ENCODE measurements at places on chromosomes 5 and 9.

- no peak for DNase-seq
Measured at GRCh38 chr5:157285310-157286035, 19.6 kb downstream of the CYFIP2 start.

- DNase-seq = peak; percentile 70
Measured at GRCh38 chr9:129333617-129334104, 155.6 kb upstream of the IER5L start.

DNA sequence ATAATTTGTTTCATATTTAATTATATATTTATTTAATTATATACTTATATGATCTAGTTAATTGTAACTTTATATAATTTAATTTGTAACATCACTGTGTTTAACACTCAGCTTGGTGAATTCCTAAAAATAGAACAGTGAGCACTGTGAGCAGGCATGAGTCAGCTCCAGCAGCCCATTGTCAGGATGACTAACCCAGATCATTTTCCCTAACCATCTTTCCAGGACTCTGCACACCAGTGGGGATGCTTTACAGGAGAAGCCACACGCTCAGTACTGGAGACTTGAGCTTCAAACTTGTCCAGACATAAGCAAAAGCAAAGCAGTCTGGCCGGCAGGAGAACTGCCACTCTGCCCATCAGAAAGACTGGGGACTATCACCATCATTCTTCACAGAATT lies 446.2 kb upstream of the TRPC7 start:
- DNase-seq = peak; percentile 13

DNA sequence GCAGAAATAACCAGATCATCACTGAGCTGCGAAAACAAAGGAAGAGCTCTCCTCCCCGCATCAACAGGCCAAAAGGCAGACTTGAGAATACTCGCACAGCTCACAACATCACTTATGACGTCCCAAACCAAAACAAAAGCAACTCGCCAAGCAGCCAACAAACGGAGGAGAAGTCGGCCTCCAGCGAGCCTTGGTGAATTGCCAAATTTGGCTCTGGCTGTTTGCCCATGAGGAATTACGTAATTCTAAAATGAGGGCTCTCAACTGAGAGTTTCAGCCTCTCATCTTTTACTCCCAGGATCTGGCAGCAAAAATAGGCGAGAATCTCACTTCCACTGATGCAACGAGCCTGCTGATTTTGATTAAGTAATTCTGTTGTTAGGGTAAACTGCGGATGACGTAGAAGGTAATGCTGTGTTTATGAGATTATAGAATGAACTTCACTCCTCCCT lies 51.7 kb upstream of the SEMA6A start:
- peak; percentile 61 for DNase-seq

DNA sequence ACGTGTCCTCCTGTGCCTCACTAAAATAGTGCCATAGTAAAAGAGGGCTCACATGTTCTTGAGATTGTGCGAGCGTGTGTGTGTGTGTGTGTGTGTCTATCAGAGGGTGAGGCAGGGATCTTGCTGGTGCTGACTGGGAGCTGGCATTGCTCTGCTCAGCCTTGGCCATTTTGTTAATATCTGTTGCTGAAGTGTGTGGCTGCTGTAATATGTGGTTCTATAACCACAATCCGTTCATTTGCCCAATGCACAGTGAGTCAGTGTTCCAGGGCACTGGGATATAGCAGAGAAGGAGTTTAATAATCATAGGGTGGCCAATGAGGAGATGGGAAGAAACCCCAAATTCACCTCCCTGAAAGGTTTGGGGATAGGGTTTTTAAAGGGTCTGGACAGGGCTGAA lies 61.3 kb downstream of the RASGRF2 start:
- no peak for DNase-seq

GRCh38 chr5:20030125-20030524 lies 42.1 kb upstream of the CDH18 start:
- DNase-seq = no peak

DNA sequence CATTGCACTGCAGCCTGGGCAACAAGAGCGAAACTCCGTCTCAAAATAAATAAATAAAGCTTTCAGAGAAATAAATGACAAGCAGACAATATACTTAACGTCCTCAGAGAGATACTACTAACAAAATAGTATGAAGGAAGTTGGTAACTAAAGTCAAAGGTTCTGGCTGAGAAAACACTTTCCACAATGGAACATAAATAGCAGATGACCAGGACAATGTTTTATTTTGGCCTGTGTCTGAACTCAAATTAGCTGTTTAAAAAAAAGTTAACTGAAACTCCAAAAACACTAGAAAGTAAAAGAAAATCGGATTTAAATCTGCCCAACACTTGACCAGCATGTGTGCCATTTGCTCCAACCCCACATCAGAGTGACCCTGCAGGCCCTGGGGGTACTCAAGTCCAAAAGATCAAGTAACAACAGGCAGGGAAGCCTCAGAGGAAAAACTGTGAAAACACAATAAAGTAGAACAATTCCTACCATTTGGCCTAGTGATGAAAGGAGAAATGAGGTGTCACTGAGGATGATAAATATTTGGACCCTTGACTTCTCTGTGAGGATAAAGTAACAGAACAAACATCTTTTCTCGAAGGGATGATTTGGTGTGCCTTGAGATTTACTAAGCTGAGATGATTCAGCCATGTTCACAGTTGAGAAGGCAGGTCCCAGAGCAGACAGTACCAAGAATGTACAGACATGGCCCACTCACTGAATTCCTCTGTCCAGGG lies 47.7 kb downstream of the LHFPL2 start:
- DNase-seq = no peak

- DNase-seq = no peak
Measured at GRCh38 chr9:20464242-20464641, 158.1 kb downstream of the MLLT3 start.

DNA sequence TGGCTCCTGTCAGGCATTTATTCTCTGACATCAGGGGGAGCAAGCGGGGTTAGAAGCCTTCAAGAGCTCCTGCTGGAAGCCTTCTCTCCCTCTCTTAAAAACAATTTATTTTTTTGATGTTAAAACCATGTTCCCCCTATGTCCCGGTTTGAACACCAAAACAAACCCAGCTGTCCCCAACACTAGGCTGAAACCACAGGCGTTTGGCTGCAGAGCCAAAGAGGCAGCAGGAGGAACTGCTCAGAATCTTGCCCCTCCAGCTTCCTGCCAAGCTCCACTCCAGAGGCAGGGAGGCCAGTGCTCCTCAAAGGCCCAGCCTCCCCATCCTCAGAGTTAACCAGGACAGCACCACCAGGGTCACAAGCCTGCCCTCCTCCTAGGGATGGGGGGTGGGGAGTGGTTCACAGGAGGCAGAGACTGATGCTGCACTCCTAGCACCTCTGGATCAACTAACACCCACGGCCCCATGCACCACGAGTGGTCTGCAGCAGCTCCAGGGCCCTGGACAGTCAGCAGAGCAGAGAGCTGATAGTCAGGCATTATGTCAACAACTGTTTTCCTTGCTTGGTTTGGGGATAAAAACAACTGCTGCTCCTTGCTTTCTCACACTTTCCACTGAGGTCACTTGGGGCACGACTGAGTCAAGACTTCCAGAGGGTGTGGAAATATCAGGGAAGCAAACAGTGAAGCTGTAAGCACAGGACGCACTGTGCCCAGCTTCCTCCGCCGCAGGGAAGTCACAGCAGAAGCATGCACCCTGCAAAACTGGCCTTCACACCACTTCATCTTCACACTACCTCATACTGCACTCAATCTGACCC lies 96.5 kb upstream of the ADRA1B start:
- peak; percentile 42 for DNase-seq

DNA sequence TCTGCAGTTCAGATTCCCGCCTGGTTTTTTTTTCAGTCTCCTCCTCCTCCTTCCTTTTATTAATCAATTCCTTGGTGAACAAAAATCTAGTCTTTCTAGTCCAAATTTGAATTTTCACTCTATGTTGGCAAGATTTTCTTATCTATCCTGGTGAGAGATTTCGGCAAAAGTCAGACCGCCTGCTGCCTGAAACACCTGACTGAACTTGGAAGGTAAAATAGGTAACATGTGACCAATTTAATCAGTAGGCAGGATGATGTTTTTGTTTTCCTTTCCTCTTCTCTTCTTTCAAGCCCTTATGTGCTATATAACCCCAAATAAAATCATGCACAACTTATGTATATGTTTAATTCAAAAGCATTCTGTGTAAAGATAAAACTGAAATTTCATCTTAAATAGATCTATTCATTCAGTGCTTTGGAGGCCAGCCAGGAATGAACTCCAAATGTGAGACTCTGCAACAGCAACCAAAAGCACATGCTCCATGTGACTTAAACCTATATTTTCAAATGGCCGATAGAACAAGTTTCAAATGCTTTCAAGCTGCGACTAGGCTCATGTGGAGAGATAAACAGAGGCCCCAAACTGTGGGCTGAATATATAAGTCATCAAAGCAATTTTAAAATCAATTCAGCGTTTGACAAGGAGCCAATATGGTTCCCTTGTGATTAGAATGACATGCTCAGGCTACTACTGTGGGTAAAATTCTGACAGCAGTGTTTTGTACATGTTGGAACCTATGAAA lies 100.4 kb upstream of the SEMA6A start:
- DNase-seq = no peak

DNA sequence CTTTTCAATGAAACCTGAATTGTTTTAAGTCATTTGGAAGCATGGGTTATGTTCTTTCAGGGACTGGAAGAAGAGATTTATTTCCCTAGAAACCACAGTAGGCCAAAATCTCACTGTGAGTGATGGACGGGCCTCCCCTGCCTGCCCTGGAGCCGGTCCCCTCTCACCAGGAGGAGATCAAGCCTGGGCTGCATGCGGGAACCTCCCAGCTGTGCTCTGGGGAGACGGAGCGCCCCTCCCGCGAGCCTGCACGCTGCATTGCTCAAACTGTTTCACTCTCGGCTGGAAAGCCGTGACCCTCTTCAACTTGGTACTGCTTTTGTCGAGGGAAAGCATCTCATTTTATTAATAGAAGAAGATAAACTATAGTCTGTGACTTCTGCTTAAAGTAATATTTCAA lies 85.4 kb downstream of the IRX2 start:
- no peak for DNase-seq

GRCh38 chr9:129478961-129479630 lies 141.8 kb downstream of the C9orf50 start:
- peak; percentile 57 for DNase-seq

DNA sequence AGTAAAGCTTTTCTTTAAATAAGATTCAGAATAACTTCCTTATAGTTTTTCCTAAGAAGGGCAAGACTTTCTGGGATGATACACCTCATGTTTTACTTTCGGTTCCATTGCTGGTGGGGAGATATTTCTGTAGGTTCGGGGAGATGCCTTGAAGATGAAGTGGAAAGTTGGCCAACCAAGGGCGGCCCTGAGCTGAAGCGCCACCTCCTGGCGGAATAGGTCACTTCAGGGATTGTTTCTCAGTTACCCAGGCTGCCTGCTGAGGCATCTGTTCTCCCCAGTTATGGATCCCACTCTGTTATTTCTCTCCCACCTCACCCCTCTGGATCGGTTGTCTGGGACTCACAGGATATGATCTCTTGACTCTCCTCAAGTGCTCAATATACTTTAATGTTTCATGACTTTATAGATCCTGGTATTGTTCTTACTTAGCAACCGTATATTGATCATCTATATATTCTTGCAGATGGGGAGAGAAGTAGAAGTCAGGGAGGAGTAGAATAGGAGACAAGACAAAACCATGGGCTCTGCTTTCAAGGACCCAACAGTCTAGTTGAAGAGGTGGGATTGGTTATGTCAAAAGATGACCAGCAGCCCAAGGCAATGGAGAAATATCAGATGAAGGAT lies 23.4 kb downstream of the MEGF10 start:
- DNase-seq = peak; percentile 61

- DNase-seq = peak; percentile 54
Measured at GRCh38 chr9:96116275-96117064, 185.5 kb downstream of the HSD17B3 start.

DNA sequence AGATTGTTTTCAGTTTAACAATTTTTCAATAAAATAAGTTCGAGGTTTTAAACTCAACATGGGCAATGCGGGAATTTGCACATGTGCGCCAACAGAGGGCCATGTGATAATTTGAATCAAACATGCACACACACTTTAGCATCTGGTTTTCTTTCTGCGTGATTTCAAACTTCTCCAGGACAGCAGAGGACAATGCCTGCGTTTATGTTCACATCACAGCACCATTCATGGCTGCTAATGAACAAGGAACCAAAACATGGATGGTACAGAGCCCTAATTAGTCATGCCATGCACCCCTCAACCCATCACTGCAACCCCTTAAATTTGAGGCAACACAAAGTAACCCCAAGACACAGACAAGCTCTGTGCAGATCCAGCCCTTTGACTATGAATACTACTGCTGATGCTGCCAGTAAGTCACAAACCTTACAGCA lies 2.8 kb downstream of the SHC3 start:
- no peak for DNase-seq

DNA sequence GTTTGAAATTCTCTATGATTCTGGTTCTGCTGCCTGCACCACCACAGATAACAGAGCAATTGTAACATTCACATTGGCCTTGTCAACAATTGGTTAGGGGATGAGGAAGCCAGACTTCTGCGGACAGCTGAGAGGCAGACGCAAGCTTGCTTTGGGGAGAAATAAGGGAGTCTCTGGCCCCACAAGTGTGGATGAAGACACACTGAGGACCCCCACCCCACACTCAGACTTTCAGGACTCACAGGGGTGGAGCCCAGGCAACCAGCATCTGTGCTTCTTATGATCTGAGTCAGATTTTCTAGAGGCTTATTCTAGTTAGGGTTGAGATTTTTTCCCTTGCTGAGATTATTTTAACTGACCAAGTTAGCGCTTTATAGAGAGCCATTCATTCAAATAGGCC lies 140.3 kb upstream of the IRX2 start:
- no peak for DNase-seq

DNA sequence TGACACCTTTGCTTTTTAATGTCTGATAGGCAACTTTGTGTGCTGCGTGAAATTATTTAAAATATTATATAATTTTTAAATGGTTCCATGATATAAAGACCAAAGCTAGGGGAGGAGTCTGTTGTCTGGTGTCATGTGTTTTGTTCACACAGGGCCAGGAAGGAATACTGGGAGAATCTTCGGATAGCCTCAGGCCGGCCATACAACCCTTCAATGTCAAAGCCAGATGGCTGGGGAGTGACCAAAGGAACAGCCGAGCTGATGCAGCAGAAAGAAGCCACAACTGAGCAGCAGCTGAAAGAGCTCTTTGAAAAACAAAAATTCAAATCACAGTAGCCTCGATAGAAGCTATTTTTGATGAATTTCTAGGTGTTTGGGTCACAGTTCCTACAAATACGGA lies 19.2 kb downstream of the BHMT start:
- no peak for DNase-seq

DNA sequence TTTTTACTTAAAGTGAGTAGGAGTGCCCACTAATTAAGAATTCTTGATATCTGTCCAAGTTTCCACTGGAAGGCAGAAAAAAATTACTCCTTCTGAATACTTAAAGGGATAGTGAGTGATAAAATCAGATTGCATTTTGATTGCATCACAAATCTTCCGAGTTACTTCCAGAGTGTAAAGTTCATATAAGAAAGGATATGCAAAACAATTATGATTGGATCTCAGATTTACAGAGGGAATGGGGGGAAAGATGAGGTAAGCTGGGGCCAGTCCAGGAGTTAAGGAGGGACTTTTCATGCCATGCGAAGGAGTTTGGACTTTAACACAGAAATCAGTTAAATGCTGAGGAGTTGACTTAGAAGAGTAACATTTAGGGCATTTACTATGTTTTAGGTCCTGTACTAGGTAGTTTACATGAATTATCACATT lies 9.3 kb upstream of the RNF145 start:
- DNase-seq = no peak

All from hepatocyte (in vitro differentiated cells).